ENCODE measurements at places on chromosomes 13 and 19. TPM values are rescaled to one million over a fixed set of nuclear protein-coding genes. Genes with fewer than 3 reads are reported as not detected.

The PSG3 gene
- not detected for total RNA-seq

The CEACAM19 gene
- total RNA-seq, result 11.0 TPM

The STARD13 gene
- 24.5 TPM for total RNA-seq

The RDH8 gene
- total RNA-seq, result not detected

The CRB3 gene
- 20.6 TPM for total RNA-seq

The ICAM4 gene
- 2.0 TPM for total RNA-seq

The IL12RB1 gene
- not detected for total RNA-seq

The ZNF541 gene
- total RNA-seq, result 0.81 TPM

The NLRP12 gene
- 0.11 TPM for total RNA-seq

The ZNF471 gene
- total RNA-seq, result not detected

The COX6B1 gene
- total RNA-seq, result 273 TPM

- no peak for DNase-seq
These were observed 1503.8 kb upstream of the PCDH20 start for GRCh38 chr13:62919491-62919890.

GRCh38 chr13:30618186-30618929 lies 638 bp downstream of the USPL1 start:
- DNase-seq, result no peak

DNA sequence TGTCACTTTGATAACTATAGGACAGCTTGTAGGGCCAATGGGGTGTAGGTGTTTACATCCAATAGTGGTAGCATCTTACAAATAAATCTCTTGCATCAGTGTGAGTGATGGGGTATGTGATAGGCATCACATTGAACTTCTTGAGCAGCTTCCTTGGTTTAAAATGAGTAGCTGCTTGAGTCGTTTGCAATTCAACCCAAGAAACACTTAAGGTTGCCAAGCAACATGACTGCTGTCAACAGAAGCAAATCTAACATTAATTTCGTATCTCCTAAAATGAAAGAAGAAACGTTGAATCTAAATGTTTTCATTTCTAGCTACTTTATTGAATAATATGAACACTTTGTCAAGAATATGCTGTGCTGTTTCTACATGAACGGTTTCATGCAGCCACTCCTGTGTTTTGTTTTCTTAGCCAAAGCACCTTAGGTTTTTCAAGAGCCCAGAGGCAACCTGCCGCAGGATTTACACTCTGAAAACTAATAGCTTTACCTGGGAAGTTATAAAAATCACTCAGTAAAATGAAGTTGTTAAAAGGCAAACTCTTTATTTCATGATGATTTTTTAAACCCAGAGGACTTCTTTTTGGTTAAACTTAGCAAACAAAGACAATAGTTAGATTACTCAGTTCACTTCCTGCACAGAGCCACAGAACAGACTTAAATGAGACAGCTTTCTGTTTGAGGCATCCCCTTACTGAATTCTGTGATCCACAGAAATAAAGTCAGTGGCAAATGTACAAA lies 305.2 kb downstream of the MTUS2 start:
- no peak for DNase-seq

GRCh38 chr19:850221-850978 lies 1.7 kb upstream of the ELANE start:
- no peak for DNase-seq

- no peak for DNase-seq
These were observed 727.4 kb upstream of the SLITRK1 start for GRCh38 chr13:84609716-84610115.

DNA sequence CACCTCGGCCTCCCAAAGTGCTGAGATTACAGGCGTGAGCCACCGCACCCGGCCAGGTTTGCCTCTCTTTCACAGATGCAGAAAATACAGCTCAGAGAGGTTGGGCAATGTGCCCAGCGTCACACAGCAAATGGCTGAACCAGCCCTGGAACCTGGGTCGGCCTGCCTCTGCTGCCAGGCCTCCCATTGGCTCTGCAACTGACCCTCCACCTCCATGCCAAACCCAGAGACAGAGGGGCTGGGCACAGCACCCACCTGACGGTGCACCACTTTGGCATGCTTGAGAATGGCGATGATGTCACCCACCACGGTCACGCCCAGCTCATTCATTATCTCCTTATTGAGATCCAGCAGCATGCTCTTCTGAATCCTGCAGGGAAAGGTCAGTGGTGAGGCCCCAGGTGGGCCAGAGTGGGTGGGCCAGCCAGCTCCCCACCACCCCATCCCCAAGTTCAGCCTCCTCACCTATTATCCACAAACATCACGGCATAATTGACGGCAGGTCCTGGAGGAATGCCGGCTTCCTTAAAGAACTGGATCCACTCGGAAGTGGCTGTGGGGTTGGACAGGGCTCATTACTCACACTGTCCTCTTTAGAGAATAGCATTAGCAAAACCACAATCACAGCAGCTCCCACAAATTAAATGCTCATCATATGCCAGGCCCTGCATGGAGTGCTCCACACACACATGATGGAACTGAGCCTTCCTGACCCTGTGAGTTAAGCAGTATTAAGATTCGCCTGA lies 12.2 kb downstream of the C19orf47 start:
- no peak for DNase-seq

DNA sequence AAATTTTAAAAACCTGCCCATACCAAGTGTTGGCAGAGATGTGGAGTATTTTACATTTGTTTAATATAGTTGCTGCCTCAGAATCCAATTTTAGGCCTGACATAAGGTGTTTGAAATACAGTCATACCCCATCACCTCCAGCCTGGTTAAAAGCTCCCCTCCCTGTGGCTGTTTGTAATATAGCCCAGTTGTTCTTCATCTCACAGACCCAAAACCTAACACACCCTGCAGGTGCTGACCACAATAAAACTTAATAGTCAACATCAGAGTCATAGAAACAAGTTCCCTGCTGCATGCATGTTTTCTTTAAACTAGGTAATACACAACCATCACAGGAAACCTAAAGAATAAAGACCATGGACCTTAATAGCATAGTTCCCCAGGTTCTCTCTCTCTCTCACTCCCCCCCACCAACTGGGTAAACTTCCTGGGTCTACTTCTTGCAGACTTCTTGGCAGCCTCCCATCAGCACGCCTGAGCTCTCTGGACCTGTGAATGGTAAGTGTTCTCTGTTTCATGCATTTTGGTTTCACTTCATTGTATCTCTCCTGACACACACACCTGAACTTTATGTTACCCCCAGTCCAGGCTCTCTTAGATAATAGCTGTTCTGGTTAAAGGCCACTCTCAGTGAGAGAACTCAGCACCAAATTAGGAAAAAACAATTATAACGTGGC lies 1369.9 kb downstream of the EFNB2 start:
- no peak for DNase-seq

- no peak for DNase-seq
These were observed 21.7 kb downstream of the ZNF536 start for GRCh38 chr19:30393729-30394480.

GRCh38 chr13:20125129-20125782 lies 35.6 kb downstream of the GJA3 start:
- no peak for DNase-seq

DNA sequence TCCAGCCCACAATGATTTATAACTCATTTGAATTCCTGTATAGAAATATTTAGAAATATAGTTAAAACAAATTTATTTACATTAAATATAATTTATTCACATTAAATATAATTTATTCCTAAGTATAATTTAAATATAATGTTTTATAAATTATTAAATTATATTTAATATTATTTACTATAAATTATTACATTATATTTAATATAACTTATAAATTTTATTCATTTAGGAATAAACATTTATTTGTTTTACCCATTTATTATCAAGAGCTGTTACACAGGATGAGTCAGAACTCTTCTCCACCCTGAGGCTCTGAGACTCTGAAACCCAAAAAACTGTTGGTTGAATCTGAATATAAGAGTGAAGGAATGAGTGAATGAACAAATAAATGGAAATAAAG lies 170.9 kb upstream of the OBI1 start:
- DNase-seq, result no peak

- no peak for DNase-seq
These were observed 9.8 kb downstream of the PARP4 start for GRCh38 chr13:24502533-24503378.

- DNase-seq, result no peak
These were observed 264.9 kb downstream of the ITGBL1 start for GRCh38 chr13:101717353-101717752.

GRCh38 chr13:46871557-46871956 lies 25.3 kb downstream of the HTR2A start:
- DNase-seq, result no peak

DNA sequence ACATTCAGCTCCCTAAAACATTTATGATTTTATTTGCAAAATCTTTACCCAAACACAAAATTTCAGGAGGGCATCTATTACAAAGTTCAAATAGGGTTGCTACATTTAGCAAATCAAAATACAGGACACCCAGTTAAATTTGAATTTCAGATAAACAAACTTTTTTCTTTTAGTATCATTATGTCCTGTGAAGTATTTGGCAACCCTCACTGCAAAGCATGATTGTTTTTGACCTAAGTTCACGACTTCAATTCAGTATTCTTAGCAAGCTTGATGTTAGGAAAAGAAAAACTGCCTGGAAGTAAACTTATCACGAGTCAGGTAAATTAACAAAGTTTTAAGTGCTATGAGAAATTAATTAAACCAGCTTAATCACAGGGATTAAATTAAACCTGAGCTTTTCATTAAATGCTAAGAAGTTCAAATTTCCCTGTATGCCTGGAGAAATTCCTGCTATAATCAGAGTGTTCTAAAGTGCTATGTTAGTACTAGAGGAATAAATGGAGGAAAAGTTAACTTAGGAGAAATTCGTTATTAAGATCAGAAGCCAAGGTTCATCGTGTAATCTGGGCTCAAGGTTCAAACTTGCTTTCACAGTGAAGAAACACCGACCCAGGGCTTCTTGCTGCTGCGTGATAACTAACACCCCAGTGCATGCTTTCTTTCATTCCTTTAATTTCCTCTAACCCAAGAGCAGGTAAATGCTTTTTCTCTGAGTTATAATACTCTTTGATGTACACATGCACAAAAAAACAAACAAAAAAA lies 298.1 kb downstream of the FOXO1 start:
- no peak for DNase-seq

GRCh38 chr13:38223089-38223488 lies 126.6 kb upstream of the UFM1 start:
- DNase-seq, result no peak

DNA sequence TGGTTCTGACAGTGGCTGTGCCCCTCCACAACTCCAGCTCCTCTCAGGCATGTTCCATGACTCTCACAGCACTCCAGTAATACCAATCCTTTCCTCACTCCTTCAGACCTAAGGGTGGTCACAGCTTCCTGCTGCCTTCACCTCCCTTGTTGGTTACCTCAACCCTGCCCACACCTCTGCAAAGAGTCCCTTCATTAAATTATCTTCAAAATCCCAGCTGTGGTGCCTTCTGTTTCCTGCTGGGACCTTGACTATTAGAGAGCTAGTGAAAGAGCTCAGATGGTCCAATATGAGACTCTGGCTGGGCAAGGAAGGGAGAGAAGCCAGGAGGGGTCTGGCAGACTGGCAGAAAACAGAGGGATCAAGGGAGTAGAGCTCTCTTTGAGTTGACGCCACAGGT lies 26.1 kb downstream of the DEDD2 start:
- DNase-seq, result no peak

DNA sequence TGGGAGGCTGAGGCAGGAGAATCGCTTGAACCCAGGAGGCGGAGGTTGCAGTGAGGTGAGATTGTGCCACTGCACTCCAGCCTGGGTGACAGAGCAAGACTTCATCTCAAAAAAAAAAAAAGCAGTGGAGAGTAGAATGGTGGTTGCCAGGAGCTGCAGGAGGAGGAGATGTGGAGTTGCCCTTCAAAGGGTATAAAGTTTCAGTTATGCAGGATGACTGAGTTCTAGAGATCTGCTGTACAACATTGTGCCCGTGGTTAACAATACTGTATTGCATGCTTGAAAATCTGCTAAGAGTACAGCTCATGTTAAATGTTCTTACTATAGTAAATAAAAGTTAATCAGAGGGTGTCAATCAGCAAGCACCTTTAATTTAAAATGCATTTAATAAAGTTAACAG lies 28.4 kb upstream of the LATS2 start:
- no peak for DNase-seq

- DNase-seq, result no peak
These were observed 343.4 kb downstream of the SLITRK5 start for GRCh38 chr13:88014527-88014926.

- DNase-seq, result no peak
These were observed 2.6 kb downstream of the NEK3 start for GRCh38 chr13:52156724-52157261.

DNA sequence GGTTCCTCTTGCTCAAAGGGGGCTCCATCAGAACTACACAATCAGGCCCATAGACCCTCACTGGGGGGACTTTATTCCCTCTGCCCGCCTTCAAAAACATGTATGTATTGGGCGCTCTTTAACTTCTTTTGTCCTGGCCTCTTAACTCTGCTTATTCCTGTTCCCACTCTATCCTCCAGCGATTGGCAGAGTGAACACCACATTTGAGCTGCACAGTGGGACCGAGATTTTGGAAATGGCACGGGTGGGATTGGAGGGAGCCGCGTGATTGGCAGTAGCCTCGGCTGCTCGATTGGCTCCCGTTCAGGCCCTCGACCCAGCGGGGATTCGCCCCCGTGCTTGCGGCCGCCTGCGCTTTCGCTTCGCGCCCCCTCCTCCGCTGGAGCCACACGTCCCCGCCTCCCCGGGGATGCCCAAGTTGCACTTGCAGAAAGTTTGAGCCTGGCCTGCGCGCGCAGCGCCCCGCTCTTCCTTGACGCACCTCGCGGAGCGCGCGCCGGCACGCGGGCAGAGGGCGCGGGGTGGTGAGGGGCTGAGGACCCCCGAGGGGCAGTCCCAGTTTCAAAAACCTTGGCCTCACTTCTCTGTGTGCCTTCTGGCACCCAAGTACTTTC lies at the start of gene ZIC5:
ZIC5 (minus strand) TSS at position 192 of the 614 bp plus-strand sequence; CDS start at position 28, 164 bp downstream.
- no peak for DNase-seq

GRCh38 chr19:28914173-28914572 lies 298.8 kb downstream of the UQCRFS1 start:
- DNase-seq, result no peak

DNA sequence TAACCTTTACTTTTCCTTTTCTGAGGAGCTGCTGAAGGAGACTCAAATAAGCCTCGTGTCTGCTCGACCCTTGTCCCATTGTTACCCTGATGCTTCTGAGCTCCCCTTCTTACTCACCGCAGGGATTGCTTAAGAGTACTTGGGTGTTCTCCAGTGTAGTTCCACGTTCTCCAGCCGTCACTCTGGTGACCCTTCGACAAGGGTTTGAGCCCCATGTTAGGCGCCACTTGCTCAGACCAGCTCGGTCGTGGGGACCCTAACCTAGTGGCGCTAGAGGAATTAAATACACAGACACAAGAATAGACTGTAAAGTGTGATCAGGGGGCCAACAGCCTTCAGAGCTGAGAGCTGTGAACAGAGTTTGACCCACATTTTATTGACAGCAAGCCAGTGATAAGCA lies 10.3 kb downstream of the ZNF480 start:
- no peak for DNase-seq

DNA sequence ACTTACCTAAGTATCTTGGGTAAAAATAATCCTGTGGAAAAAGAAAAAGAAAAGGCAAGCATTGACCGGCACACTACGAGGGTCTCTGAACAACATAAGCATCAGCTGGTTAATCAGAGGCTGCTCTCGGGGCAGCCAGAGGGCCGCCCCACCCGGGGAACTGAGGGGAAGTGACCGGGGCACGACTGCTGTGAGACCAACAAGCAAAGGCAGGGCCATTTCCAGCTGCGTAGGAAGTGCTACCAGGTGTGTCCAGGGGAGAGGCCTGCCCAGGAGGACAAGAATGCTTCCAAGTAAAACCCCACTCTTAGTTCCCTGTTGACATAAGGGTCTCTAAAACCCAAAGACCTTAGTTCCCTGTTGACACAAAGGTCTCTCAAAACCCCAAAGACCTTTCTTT lies 15.9 kb downstream of the GAS6 start:
- DNase-seq, result peak; percentile 13

Data from mesothelial cell of epicardium (in vitro differentiated cells).